ENCODE measurements at places on chromosomes 5 and 9.

DNA sequence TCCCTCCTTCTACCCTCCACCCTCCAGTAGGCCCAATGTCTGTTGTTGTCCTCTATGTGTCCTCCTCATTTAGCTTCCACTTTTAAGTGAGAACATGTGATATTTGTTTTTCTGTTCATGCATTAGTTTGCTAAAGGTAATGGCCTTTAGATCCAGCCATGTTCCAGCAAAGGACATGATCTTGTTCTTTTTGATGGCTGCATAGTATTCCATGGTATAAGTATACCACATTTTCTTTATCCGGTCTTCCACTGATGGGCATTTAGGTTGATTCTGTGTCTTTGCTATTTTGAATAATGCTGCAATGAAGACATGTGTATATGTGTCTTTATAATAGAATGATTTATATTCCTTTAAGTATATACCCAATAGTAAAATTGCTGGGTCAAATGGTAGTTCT lies 232.5 kb upstream of the PRR16 start:
- no peak for DNase-seq

DNA sequence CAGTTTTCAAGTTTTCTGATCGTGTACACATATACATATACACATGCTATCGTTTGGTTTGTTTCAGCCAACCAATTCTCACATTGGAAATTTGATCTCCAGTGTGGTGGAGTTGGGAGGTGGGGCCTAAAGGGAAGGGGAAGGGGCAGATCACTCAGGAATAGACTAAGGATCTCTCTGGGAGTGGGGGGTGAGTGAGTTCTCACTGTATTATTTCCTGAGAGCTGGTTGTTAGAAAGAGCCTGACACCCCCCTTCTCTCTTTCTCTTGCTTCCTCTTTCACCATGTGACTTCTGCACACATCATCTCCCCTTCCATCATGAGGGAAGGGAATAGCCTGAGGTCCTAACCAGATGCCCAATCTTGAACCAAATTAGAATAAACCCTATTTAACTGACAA lies 551.7 kb downstream of the MAT2B start:
- no peak for DNase-seq

- no peak for DNase-seq
Observed at GRCh38 chr5:63127054-63127453, 548.4 kb downstream of the LRRC70 start.

DNA sequence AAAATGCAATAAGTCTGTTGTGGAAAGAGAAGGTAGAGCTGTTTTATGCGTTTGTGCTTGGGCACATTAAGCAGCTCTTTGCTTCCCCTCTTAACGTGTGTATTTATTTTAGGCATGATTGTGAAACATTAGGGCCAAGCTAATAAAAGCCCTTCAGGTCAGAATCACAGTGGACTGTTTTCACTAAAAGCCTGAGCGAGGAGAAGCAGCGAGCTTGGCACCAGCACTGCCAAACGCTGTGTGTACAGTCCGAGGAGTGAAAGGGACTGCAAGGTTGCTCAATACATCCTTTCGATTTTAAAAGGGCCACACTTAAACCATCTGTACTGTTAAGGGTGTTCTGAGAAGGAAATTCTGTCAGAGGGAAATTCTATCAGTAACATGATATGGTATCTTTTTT lies 107.2 kb upstream of the CKMT2 start:
- no peak for DNase-seq

GRCh38 chr9:27037499-27037898 lies 32.0 kb upstream of the LRRC19 start:
- no peak for DNase-seq

DNA sequence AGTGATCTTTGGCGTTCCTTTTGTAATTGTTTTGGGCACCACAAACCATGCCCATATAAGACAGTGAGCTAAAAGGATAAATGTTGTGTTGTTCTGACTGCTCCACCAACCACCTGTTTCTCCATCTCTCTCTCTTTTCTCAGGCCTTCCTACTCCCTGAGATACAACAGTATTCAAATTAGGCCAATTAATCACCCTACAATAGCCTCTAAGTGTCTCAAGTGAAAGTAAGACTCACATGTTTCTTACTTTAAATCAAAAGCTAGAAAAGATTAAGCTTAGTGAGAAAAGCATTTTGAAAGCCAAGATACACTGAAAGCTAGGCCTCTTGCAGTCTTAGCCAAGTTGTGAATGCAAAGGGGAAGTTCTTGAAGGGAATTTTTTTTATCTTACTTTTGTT lies 268.8 kb upstream of the NREP start:
- DNase-seq: no peak

DNA sequence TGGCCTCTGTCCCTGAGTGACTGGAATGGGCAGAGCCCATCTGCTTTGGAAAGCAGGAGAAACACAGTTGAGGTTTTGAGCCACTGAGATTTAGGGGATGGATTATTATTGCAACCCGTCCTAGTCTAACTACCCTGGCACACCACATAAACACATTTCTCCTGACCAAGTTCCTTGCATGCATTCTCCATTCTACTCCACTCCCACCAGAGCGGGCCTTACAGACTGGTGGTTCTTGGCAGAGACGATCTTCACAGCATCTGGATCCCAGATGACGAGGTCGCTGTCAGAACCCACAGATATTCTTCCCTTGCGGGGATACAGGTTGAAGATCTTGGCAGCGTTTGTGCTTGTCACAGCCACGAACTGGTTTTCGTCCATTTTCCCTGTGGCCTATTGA lies 111.0 kb downstream of the DPYSL3 start:
- no peak for DNase-seq

DNA sequence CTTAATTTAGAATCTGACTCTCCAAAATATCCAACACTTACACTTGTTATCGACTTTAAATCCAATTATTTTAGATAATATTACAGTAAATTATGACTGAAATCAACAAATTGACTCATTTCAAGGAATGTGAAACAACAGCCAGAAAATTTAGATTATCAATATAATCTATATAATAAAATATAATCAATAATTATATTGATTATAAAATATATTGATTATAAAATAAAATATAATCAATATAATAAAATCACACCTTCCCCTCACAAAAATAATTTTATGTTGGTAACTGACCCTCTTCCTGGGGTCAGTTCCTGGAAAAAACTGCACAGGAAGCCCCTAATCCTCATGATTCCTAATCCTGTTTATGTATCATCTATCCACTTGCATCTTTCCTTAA lies 91.1 kb downstream of the CEMIP2 start:
- DNase-seq: no peak

- DNase-seq: no peak
Observed at GRCh38 chr9:94577571-94577970, 16.1 kb downstream of the FBP2 start.

- no peak for DNase-seq
Observed at GRCh38 chr5:171474230-171474813, 54.9 kb downstream of the FGF18 start.

DNA sequence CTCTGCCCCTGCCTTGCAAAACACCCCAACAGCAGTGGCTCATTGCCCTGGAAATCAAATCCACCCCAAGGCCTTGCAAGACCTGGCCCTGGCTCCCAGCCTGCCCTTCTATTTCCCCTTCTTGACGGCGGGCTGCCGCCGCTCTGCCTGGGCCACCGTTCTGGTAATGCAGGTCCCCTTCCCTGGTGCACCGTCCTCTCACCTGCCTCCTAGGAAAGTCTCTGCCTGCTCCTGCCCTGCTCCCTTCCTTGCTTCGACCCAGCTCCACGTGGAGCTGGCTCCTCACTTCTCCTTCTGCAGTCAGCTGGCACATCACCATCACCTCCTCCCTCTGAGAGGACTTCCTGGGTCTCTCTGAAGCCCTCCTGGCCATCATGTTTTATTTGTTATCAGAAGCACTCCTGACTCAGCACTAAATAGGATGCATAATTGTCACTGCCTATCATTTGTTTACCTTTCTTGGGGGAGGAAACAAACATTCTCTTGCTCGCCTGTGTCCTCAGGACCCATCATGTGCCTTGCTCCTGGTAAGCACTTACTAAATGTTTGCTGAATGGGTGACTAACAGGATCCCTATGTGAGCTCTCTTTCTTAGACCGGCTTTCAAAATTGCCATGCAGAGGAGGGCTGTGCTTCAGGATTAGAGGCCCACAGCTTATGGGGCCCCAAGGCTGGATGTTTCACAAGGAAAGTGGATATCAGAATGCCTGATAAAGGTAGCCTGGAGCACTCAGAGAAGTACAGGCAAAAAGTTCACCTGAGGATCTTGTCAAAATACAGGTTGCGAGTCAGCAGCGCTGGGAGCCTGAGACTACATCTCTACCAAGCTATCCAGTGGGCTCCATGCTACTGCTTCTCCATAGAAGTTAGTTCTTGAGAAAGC lies 19.6 kb upstream of the C5orf47 start:
- DNase-seq: no peak

DNA sequence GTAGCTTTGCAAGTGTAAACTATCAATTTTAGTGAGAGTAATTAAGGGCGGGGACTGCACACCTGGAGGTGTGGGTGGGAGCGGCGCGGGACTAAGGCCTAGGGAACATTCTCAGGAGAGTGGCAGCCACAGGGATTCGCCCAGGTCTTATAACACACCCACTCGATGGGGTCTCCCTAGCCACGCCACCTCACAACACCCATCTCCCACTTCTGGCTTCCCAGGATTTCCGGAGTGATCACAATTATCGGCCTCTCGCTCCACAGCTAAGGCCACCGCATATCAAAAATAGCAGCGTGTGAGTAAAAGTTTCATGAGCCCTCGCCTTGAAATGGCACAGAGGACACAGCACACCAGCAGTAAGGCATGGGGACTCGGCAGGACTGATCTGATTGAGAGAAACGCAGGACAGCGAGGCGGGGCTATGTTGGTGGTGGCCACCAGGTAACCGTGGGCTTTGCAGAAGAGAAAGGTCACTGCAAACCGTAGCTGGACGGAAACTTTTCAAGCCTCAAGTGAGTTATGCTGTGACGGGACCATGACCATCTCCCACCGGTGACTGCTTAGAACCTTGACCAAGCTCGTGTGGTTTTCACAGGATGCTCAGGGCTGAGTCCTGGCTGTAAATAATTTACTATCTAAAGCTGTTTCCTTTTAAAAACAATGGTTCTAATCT lies 1.1 kb upstream of the LPAR1 start:
- no peak for DNase-seq

DNA sequence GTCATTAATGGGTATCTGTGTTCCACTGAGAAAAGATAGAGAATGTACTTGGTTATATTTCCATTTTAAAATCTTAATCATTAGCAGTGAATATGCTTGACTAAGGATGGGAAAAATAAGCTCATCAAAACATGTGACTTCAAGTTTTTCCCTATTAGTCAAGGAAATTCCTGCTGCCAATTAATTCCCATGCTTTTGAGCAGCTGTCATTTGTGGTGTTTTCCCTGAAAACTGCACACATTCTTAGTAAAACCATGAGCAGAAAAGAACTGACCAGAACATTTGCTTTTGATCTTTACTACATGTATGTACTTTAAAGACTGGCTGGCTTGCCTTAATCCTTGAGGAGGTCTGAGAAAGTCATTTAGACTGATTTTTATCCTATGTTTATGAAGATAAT lies 75.2 kb downstream of the AOPEP start:
- DNase-seq: no peak

DNA sequence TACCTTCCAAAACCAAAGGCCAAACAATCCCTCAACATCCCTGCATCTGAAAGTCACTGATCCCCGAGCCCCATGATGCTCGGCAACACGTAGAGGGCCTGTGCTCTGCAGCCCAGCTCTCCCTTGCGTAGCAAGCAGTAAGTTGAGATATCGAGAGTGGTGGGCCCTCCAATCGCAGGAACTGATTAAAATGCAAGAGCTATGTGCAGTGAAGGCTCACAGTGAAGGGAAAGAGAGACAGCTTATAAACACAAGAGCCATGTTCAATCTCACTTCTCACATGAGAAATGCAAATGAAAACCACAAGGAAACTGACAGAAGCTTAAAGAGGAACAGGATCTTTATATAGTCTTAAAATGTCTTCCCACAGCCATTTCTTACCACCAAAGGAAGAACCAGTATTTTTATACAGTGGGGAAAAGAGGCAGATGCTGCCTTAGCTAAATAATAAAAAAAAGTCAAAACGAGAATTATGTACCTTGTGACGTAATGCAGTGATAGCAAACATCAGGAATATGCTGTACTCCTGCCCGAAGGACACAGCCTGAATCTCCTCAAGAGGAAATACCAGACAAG lies 24.6 kb downstream of the TTF1 start:
- no peak for DNase-seq

DNA sequence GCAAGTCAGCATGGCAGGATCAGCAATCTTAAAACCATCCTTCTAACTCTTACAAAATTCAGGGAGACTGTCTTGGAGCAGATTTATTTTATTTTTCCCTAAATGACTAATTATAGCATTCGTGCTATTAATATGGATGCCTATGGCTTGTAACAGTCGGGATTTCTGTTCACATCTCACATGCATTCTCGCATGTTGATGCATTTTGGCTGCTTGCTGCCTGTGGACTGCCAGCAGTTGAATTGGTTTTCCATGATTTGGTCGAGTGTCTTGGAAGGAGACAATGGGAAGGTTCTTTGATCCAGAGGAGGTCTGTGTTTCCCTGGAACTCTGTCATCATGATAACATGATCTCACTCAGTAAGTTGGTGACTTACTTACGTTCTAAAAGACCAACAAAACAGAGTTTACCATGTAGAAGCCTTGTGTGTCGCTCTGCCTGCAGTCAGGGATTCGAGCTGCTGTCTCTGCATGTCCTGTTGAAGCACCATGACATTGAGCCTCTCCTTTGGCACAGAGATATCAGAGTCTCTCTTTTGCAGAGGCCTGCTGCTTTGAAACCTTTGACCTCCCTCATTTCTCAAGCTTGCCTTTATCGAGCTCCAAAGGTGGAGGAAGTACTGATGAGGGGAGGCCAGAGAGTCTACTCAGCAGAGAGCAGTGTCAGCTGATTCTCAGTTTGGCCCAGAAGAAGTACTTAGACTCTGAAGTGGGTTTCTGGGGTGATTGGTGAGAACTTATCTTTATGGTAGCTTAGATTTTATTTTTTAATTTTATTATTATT lies 82.4 kb downstream of the ARHGAP26 start:
- DNase-seq: no peak

GRCh38 chr9:86575825-86576525 lies 221.8 kb upstream of the TUT7 start:
- no peak for DNase-seq

GRCh38 chr9:91359734-91360470 lies 1.8 kb downstream of the AUH start:
- no peak for DNase-seq

DNA sequence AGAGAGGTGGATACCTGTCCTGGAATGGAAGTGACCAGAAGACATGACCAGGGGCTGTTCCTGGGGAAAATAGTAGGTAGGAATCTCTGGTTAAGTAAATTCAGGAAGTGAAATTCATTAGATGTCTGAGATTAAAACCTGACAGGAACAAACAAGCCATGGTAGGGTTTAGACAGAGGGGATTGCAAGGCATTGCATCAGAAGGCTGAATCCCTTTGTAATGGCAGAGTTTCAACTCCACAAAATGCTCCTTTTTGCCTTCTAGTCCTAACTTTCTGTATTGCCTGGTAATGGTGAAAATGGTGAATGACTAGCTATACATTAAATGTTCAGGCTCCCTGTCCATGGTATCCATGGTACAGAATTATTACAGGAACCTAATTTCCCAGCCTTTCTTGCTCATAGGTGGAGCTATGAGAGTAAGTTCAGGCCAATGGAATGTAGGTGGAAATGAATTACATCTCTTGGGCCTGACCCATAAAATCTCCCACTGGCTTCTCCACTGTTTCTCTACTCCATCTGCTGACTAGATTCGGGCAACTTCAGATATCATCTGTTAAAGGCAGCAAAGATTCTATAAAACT lies 113.4 kb upstream of the CNTLN start:
- DNase-seq: no peak
